ENCODE measurements at places on chromosomes 16 and 17.

DNA sequence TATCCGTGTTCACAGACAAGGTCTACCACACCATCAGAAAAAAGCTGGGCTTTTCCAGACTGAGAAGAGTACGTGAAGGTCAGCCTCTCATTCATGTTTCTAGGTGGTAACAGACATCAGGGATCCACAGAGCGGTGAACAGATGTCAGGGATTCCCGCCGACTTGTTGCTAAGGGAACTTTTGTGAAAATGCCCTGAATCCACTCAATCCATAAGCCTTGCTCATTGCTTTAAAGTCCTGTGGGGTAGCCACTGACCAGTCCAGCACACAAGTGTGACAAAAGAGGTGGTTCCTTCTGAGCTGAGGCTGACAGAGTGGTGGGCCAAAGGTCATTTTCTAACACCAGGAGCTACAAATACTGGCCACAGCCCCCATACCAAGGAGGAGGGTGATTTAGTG, 5.9 kb downstream of the GAS7 start:
- DNase-seq = no peak

- DNase-seq = no peak
These were observed 417.8 kb upstream of the CCL2 start for GRCh38 chr17:33837281-33837680.

- DNase-seq = no peak
These were observed 20.7 kb upstream of the GLG1 start for GRCh38 chr16:74627506-74628220.

GRCh38 chr16:50154420-50154950, 1.4 kb downstream of the TENT4B start:
- DNase-seq = no peak

GRCh38 chr16:85936816-85937215, 37.9 kb downstream of the IRF8 start:
- no peak for DNase-seq

DNA sequence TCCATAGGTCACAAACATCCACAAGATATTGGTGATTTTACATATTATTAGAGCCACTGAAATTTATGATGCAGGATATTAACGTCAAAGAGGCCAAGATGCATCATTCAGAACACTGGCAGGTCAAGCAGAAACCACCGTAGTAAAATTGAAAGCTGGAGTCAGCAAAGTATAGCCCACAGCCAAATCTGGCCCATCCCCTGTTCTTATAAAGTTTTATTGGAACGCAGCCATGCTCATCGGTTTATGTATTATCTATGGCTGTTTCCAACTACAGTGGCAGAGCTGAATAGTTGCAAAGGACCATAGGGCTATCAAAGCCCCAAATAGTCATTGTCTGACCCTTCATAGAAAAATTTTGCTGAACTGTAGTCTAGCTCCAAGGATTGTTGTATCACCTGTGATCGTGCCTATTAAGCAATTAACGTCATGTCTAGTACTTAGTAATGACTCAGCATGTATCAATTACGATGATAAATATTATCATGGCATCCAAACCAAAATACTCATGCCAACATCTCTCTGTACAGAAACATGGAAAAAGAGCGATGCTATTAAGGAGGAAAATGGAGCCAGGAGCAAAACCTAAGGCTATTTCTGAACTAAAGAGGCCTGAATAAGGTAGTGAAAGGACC, 165.6 kb downstream of the IRX3 start:
- DNase-seq = no peak

- DNase-seq = no peak
These were observed 144.3 kb downstream of the MSI2 start for GRCh38 chr17:57400648-57401047.

DNA sequence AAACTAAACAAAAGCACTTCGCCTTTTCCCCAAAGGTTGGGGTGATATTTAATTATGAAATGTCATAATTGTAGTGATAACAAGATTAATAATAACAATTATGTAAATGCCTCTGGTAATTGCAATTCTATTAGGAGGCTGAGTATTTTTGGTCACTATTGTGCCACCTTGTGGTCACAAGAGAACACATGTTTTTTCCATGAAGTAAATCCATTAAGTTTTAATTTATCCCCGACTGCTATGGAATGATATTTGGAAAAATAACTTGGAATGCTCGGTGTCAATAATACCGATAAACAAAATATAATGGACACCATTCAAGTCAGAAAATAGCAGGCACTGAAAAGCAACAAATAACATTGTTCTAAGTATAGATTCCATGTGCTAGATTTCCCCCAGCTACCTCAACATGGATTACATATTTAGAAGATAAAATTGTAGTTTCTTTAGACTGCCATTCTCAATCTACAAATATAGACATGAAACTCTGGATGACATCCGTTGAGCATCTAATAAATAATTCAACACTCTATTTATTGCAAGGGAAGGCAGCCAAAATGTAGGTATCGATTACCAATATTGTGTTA, 25.0 kb upstream of the KCNJ2 start:
- DNase-seq = no peak
